ENCODE measurements at places on chromosomes 7 and 10.

GRCh38 chr10:19964625-19965024, 148.4 kb downstream of the PLXDC2 start:
- no peak overlapping the region for H3K4me3 ChIP-seq
- DNase-seq, result no peak
- no peak overlapping the region for H3K27ac ChIP-seq
- H3K4me1 ChIP-seq, result peaks cover 14% of the 10 kb centered on the region
- H3K36me3 ChIP-seq, result peaks cover 5% of the 10 kb centered on the region
- no peaks in the 10 kb centered on the region for H3K27me3 ChIP-seq

- H3K27ac ChIP-seq, result peak overlapping the region; percentile 90
- peaks cover 5% of the 10 kb centered on the region for H3K36me3 ChIP-seq
- peaks cover 33% of the 10 kb centered on the region for H3K4me1 ChIP-seq
- H3K27me3 ChIP-seq, result no peaks in the 10 kb centered on the region
- peak overlapping the region; percentile 48 for H3K4me3 ChIP-seq
- no peak for DNase-seq
These were observed 8.2 kb downstream of the MAFK start for GRCh38 chr7:1538544-1539180.

DNA sequence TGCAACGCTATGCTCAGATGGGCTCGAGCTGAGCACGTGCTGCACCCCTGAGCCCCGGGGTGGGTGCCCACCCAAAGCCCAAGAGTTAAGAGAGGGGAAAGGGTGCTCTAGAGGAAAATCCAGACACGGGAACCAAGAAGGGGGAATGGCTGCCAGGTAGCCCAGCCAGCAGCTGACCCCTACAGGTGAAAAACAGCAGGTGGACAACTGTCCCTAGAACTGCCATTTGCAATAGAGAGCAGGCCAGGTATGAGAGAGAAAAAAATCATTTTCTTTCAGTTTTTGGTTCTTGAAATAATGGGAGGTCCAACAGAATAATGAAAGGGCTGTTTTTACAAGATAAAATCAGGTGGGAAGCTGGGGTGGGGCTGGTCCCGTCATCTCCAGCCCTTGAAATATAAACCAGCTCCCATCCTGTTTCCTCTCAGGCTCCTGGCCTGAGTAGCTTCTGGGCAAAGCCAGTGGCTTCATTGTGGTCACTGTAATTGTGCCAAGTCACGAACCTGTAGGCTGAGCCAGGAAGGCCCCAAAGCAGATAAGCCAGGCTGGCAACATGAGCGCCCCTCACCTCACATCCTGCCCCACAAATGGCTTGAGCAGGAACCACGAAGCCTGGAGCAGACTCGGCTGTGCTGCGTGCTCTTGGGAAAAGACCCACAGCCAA, 257.8 kb downstream of the SNX10 start:
- H3K27ac ChIP-seq, result no peak overlapping the region
- H3K4me1 ChIP-seq, result peaks cover 23% of the 10 kb centered on the region
- H3K4me3 ChIP-seq, result no peak overlapping the region

GRCh38 chr10:131834152-131834810, 66.5 kb upstream of the PPP2R2D start:
- no peak overlapping the region for H3K4me3 ChIP-seq
- no peaks in the 10 kb centered on the region for H3K4me1 ChIP-seq
- DNase-seq, result no peak

GRCh38 chr10:76915316-76915715, 722.3 kb downstream of the KCNMA1 start:
- H3K4me3 ChIP-seq, result no peak overlapping the region
- no peaks in the 10 kb centered on the region for H3K4me1 ChIP-seq
- no peaks in the 10 kb centered on the region for H3K36me3 ChIP-seq
- no peaks in the 10 kb centered on the region for H3K27me3 ChIP-seq
- no peak overlapping the region for H3K27ac ChIP-seq

DNA sequence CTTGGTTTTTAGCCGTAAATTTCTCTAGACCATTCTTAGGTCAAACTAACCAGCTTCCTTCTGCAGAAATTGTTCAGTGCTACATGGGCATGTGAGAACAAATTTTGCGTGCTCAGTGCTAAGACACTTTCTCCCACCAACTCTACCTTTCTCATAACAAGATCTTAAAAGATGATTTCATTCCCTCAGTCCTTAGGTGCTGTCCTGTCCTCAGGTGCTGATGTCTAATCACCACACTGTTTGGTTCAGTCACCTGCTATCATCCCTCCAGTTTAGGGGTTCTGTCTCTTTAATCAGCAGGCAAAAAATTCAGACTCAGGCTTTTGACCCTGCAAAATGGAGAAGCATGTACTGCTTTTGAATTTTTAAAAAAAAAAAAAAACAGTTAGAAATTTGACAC, 227.5 kb upstream of the YAE1 start:
- no peak overlapping the region for H3K27ac ChIP-seq
- no peaks in the 10 kb centered on the region for H3K4me1 ChIP-seq
- H3K27me3 ChIP-seq, result peaks cover 30% of the 10 kb centered on the region
